ENCODE measurements at places on chromosomes 4 and X. TPM values are rescaled to one million over a fixed set of nuclear protein-coding genes. Genes with fewer than 3 reads are reported as not detected.

- no peak for DNase-seq
Observed at GRCh38 chr4:86878640-86879039, 13.6 kb downstream of the C4orf36 start.

- DNase-seq: peak; percentile 21
Observed at GRCh38 chr4:167622481-167623240, 388.4 kb upstream of the SPOCK3 start.

GRCh38 chr4:142378179-142378578, 467.9 kb downstream of the INPP4B start:
- no peak for DNase-seq

GRCh38 chr4:156975686-156976085, 4.1 kb upstream of the PDGFC start:
- DNase-seq: no peak

Gene PCDH7
- total RNA-seq: 67.6 TPM

Gene TEX11
- not detected for total RNA-seq

Gene ZNF330
- total RNA-seq: 24.3 TPM

Gene TCEAL7
- total RNA-seq: 45.2 TPM

Gene NSUN7
- 6.0 TPM for total RNA-seq

Gene LRP2BP
- 9.2 TPM for total RNA-seq
